ENCODE measurements at places on chromosomes 5 and 9.

DNA sequence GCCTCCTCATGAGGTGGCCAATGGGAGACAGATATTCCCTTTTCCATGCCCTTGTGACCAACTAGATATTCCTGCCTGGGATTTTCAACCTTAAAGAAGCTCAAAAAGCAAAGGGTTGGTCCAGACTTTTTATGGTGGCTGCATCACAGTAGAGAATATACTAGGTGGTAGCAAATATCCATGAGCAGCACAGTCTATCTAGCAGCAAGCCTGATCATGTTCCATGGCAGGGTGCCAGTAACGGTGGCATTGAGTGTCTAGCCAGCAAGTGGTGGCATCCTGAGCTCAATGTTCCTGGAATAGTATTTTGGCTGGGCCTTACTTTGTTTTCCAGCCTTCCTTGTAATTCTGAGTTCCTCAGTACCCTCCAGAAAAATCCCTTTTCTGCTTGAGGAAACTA lies 25.8 kb downstream of the CDC25C start:
- DNase-seq: no peak

DNA sequence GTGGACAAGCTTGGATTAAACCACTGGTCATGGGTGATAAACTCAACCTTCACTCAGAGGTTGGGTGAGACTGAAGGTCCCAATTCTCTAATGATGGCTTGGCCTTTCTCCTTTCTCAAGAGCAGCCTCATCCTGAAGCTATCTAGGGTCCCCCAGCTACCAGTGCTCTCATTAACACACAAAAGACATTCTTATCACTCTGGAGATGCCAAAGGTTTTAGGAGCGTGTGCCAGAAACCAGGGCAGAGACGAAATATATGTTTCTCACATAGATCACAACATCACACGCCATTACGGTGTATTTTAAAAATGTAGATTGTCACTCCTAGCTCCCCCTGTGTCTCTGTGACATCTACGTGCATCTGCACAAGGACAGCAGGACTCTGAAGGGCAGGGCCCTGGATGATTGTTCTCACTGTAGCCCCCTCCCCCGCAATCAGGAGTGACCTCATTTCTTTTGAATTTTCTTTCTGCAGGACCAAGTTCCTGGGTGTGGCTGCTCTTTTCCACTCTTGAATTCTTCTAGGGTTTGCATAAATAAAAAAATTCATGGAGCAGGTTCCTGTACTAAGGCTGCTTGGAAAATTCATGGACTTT lies 311.3 kb downstream of the GADD45G start:
- no peak for DNase-seq

DNA sequence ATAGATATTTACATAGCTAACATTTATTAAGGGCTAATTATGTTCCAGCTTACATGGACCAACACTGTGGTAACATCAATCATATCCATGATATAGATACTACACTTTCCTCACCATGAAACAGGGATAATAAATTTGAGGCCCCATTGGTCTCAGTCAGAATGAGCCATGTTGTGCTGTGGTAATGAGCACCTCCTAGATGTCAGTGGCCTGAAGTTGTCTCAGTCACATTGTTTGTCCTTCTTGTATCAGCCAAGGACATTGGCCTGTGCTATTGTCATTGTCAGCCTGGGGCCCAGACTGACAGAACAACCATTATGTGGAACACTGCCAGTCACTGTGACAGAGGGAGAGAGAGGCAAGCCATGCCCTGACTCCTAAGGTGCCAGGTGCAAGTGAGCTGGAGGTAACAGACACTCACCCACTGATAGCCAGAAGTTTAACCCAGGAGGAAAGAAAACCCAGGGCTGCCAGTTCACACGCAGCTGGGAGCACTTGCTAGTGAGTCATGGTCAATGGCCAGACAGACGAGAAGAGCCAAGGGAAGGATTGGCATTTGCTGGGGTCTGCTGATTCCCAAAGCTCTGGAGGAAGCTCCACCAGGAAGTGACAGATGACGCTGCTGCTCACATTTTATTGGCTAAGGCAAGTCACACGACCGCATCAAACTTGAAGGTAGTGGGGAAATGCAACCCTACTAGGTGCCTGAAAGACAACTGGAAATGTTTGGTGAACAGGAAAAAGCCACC lies 224.2 kb downstream of the MELK start:
- DNase-seq: no peak

DNA sequence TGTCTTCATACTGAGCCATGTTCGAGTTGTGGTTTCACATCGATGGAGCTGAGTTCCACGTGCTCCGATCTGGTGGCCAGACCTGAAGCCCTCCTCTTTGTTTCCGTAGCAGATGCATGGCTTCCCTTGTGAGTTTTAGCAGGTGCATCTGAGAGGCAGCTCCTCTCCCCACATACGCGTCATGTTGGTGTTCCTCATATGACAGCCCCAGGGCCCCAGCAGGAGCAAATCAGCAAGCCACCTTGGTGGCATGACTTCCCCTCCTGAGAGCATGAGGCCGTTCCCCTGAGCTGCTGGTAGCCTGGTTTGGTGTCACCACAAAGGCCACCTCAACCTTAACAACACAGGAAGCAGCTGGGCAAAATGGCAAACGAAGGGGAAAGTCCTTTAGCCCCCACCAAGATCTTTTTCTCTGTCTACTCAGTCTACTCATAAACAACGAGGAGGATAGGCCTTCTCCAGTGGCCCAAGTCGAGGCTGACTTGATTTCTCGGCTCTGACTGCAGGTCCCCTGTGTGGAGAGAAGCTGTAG lies 5.9 kb downstream of the CYFIP2 start:
- DNase-seq: peak; percentile 79

DNA sequence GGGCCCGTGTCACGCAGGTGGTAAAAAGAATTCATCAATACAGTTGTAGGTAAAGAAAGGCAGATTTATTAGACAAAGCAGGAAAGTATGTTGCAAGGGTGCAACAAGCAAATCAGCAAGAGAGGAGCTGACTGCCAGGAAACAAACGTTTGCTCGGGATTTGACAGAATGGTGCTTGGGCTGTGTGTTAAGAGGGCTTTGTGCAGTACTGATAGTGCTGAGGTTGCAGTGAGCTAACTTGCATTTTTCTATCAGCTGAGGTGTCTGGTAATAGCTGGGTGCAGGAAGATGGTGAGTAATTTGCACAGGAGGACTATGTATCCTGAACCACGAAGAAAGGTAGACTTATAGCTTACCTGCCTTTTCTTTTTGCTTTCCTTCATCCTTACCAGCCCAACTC lies 3.9 kb upstream of the RARS1 start:
- DNase-seq: no peak

GRCh38 chr9:129368444-129368978 lies 190.4 kb upstream of the IER5L start:
- no peak for DNase-seq

DNA sequence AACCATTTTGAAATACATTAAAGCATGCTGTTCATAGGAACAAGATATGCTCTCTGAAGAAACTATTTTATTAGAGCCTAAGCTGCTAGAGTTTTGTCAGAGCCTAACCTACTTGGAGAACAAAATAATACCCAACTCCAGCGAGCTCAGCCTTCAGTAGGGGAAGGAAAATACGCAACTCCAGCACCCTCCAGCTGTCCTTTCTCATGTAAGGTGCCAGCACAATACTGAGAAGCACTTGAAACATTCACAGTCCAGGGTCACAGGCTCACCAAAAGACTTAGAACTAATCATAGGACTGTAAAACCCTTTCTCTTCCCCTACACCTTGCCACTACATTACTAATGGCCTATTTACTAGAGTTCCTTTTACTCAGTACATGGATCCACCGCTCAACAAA lies 18.9 kb downstream of the DPYSL3 start:
- DNase-seq: no peak

- no peak for DNase-seq
These were observed 192.4 kb downstream of the MAST4 start for GRCh38 chr5:66788556-66788955.

- DNase-seq: no peak
These were observed 220.6 kb downstream of the FBN2 start for GRCh38 chr5:128317481-128317880.

- no peak for DNase-seq
These were observed 8.9 kb downstream of the LARS1 start for GRCh38 chr5:146173597-146173996.

DNA sequence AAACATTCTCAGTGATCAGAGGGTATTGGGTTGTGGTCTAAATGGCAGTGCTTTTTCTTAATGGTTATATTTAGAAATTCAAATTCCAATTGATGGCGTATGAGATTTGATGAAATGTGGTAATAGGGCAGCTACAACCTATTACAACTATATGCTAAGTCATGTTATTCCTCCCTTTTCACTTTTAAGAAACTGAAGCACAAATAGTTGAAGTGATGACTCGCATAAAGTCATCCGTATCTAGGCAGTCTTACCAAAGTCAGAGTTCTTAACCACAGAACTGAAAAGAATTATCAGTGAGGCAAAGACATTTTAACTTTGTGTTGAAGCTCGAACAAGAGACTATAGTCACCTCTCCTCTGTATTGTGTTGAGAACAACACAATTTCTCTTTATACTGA lies 28.2 kb downstream of the C9orf152 start:
- no peak for DNase-seq
